ENCODE measurements at places on chromosomes 1 and 21.

GRCh38 chr1:84846387-84846786, 46.6 kb downstream of the LPAR3 start:
- ATAC-seq, result no peak

- no peak for ATAC-seq
Observed at GRCh38 chr1:151916726-151917370, 7.5 kb upstream of the THEM4 start.

- no peak for ATAC-seq
Observed at GRCh38 chr1:23910144-23910543, 3.0 kb downstream of the CNR2 start.

DNA sequence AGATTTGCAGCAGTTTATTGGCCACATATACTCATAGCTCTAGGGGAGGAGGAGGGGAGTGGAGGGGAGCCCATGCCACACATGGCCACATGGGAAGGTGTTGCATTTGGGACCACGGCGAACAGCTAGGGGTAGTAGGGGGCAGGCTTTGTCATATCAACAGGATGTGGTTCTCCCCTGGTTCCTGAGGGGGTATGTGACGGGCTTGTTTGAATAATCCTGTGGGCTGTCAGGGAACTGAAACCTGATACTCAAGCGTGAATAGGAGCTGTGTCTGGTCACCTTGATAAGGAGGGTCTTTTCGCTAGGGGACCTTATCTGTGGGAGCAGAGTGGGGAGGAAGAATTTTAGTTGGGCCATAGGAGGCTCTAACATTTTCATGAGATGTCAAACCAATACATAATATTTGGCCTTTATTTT, 264.7 kb downstream of the CTH start:
- peak; percentile 42 for ATAC-seq

GRCh38 chr1:6519935-6520671, 28.6 kb upstream of the PLEKHG5 start:
- ATAC-seq, result peak; percentile 95

DNA sequence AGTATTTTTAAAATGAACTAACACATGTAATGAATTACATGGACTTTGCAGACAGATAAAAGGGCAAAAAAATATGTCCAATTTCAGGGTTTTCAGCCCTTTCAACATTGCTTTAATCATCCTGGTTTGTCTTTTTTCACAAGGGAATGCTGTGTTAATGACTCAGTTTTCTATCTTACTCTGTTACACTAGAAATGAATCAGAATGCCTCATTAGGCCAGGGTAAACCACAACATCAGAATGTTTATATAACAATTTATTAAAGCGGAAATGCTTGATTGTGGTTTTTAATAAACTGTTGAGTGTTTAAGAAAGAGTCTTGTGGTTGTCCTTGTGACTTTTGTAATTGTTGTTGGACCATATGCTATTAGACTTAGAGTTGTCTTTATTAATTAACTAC, 13.5 kb downstream of the GORAB start:
- no peak for ATAC-seq

- no peak for ATAC-seq
Observed at GRCh38 chr1:32757213-32757895, 54.8 kb upstream of the SYNC start.

GRCh38 chr1:176603696-176604095, 140.7 kb downstream of the PAPPA2 start:
- ATAC-seq, result no peak

DNA sequence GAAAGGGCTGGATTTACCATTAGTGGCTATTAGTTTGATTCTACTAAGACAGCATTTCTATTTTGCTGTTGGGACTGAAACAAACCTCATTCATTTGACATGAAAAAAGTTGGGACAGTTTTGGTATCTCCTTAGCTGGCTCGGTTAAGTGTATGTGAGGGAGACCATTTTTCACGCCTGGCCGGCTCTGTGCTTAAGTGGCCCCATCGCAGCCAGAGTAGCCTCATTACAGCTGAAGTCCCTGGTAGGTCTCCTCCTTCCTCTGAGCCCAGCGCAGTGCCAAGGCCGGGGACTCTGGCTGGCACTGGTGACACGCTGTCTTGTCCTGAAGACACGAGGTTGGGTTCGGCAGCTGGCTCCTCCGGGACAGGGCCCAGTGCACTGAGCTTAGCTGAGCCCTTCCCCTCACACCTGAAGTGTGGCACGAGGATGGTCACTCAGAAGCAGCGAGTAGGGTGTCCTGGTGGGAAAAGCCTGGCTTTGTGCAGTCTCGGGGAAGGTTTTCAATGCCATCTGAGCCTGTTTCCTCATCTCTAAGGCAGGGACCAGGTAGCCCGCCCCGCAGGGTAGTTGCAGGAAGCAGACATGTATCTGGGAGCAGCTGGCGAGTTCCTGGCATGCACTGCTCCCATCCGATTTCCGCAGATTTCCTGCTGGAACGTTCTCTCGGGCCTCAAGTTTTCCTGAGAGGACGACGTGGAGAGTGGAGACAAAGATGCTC, 196.5 kb downstream of the DYRK1A start:
- no peak for ATAC-seq

GRCh38 chr1:156912861-156913808, 7.3 kb upstream of the LRRC71 start:
- ATAC-seq, result no peak

GRCh38 chr1:221316491-221317056, 425.3 kb downstream of the DUSP10 start:
- ATAC-seq, result no peak

- ATAC-seq, result no peak
Observed at GRCh38 chr1:28755701-28756100, 19.0 kb downstream of the YTHDF2 start.

DNA sequence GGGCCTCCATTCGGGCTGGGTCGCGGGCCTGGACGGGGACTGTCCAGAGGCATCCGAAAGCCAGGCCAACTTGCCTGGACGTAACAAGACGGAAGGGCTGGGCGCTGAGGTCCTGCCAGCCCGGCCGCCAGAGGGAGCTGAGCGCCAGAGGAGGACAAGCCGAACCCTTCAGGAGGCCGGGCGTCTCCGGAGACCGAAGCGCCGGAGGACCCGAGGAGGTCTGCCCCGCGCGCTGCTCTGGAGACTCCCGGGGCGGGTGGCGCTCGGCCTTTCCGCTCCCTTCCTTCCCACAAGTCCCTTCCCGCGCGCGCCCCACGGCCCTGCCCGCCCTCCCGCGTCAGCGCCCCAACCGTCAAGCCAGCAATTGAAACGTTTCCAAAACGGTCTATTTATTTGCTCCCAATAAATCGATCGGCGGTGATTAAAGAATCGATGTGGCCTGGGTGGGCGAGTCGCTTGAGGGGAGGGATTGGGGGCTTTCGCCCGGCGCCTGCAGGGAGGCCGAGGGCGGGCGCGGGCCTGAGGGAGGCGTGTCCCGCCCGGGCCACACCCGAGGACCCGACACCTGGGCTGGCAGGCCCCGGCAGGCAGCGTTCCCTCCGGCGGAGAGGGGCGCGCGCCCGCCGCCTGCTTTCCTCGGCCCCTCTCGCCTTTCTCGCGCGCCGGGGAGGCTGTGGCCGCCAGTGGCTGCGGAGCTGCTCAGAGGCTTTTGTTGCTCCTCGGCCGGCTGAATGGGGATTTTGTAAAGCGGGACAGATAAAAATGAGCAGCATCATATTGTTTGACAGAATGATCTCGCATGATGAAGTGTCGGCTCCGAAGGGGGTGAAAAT, 5.2 kb upstream of the FOXD3 start:
- peak; percentile 66 for ATAC-seq

GRCh38 chr21:36188081-36188681, 31.6 kb downstream of the DOP1B start:
- ATAC-seq, result no peak

DNA sequence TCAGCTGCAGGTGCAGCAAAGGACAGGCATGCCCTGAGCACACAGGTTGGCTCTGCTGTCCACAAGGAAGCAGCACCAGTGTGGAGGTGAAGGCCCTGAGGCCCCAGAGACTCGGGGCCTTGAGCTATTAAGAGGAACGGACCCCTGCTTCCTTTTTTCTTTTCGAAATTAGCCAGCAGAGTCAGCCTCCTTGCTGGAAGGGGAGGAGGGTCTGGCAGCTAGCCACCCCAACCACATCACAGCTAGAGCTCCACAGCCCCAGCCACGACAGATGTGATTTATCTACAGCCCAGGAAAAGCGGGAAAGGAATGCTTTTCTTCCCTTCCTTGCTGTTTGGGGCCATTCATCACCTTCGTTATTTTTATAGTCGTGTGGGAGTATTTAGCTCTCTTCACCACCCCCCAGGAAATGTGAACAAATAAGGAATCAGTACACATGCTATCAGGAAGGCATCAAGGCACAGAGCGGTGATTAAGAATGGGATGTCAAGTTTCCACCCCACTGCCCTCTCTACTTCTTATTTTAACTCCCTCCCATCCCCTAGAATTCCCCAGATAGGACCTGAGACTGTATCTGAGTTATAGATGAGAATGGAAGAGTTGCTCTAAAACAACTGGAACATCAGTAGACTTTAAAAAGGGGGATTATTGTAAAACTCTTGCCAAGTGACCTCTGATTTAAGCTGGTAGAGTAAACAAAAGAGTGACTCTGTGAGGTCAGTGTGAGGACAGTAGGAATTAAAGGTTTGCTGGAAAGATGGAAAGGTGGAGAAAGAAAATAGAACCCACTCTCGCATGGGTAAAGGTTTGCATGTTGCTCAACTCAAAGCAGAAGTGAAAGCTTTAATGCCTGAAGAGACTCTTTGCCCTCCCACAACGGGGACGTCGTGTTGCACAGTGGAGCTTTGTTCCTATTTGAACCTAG, 224.7 kb upstream of the GJB5 start:
- no peak for ATAC-seq

- peak; percentile 47 for ATAC-seq
Observed at GRCh38 chr21:26471099-26471471, 102.0 kb downstream of the CYYR1 start.

GRCh38 chr1:198638441-198638840, 399 bp upstream of the PTPRC start:
- ATAC-seq, result no peak

GRCh38 chr1:22709227-22709626, 1.4 kb upstream of the EPHB2 start:
- no peak for ATAC-seq

GRCh38 chr1:29341936-29342335, 105.6 kb downstream of the PTPRU start:
- ATAC-seq, result no peak

DNA sequence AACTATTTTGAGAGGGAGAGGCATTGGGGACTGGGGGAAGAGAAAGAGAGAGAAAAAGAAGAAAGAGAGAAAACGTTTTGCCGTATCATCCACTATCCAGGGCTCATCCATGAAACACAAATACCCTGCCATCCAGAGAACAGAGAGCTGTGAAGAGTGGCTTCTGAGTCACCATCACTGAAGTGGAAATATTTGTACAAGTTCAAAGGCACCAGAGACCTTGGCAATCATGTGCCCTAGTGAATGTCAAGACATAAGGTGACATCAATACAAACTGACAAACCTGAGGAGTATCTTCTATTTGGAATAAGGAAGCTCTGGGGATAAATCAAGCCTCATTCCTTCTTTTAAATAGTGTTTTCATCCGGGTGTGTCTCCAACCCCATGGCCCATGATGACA, 197.2 kb upstream of the PROX1 start:
- ATAC-seq, result no peak

- no peak for ATAC-seq
Observed at GRCh38 chr1:245718123-245718522, 563.3 kb downstream of the KIF26B start.

- peak; percentile 59 for ATAC-seq
Observed at GRCh38 chr21:42553435-42553834, 39.8 kb downstream of the SLC37A1 start.

GRCh38 chr1:162007466-162007865, 16.2 kb downstream of the OLFML2B start:
- ATAC-seq, result no peak

DNA sequence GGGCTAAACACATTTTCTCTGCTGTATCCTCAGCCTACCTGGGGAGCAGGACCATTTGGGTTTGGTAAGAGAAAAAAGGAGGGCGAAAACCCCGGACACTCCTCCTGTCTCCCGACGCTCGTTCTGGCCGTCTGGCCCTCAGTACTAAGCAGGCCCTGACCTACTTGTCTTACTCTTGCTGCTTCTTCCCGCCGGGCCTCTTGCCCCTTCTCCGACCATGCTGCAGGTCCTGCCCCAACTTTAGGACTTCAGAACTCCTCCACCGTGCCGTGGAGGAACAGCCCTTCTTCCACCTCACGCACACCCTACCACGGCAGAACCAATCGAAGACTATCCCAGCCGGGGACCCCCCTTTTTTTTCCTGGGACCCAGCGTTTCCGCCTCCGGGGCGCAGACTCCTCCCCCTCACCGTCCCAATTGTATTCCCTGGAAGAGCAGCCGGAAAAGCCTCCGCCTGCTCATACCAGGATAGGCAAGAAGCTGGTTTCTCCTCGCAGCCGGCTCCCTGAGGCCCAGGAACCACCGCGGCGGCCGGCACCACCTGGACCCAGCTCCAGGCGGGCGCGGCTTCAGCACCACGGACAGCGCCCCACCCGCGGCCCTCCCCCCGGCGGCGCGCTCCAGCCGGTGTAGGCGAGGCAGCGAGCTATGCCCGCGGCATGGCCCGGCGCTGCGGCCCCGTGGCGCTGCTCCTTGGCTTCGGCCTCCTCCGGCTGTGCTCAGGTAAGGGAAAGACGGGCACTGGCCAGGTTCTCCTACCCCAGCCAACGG, at the start of gene CHRNB2:
Gene CHRNB2 (plus strand): TSS at position 393 of the 771 bp plus-strand sequence. CDS start 267 bp downstream, at position 660.
- peak; percentile 90 for ATAC-seq

DNA sequence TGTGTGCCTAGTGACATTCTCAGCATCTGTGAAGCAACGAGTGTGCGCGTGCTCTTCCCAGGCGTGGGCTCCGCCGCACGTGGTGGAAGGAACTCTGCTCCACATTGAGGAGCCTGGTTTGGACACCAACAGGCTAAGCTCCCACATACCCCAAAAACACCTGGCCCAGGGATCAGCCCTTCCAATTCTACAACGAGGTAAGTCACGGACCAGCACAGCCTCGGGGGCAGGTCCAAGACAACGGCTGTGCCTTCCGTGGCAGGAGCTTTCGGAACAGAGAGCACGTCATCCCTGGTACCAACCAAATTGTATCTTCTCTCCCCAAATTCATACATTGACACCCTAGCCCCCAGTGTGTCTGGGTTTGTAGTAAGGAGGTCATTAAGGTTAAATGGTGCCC, 27.2 kb upstream of the PDE9A start:
- no peak for ATAC-seq

DNA sequence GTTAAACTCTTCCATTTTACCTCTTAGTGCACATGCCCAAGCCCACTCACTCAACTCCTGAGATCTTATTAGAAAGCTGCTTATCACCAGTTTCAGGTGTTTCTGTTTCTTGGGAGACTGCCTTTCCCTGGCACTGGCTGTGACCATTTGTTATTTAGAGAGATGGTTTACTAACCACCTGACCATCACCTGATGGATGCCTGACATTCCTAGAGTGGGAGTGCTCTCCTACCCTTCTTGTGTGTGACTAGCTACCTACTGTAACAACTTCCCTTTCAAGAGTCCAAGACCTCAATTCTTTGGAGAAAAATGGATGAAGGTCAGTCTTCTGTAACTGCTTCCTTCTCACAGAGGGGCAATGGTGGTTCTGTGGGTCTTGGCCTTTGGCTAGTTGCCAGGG, 755.2 kb upstream of the ADAMTS5 start:
- ATAC-seq, result no peak

GRCh38 chr1:219422811-219423598, 189.9 kb downstream of the ZC3H11B start:
- ATAC-seq, result peak; percentile 58
